ENCODE measurements at places on chromosomes 5 and 9.

DNA sequence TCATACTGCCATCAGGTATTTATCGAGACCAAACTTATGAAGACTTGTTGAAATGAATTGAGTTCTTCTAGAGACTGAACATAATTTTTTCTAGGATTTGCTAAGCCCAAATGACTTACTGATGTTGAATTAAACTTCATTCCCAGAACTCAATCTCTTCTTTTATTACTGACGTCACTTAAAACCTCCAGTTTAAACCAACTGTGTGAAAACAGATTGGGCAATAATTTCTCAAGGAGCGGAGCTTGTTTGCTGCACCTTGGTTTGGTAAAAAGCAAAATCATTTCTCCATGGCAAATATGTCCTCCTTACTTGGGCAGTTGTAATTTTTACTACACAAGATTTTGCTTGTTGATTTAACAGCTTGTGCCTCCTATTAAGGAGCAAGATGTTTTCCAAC, 37.4 kb downstream of the CFAP90 start:
- DNase-seq, result no peak

DNA sequence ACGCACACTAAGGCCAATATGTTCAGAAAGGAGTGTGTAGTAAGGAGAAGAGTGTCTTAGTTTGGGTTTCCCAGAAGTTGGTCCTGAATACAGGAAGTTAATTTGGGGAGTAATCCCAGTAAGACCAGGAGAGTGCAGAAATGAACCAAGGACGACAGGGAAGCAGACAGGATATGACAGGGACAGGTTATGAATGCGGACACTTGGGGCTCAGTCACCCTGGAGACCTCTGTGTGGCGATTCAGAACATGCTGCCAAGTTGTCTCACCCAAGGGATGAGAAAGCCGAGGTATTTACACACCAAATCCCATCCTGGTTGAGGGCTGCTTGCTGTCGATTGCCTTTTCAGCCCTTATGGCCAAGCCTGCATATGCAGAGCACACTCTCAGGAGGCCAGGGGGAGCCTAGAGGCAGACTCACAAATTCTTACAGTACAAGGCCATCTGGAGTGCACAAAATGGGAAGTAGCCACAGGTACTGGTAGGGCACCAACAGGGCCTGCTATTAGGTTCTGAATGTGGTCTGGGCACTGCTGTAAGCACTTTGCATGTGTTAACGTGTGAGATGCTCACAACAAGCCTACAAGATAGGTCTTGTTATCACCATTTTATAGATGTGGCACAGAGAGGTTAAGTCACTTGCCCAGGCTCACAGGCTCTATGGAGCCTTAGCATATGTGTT, 233.1 kb upstream of the ANKRD55 start:
- DNase-seq, result no peak

DNA sequence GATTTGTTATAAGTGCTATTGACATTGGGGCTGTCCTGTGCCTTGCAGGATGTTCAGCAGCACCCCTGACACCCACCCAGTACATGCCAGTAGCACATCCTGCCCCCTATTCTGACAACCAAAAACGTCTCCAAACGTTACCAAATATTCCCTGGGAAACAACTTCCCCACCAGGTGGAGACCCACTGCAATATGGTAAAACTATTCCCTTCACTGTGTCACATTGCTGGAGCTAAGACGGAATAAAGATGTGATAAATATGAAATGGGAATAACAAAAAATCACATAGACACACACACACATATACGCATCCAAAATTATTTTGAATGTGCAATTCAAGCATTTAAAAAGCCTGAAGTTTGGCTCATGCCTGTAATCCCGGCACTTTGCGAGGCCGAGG, 874.3 kb upstream of the DMAC1 start:
- no peak for DNase-seq

GRCh38 chr5:1180841-1181271, 20.5 kb upstream of the SLC6A19 start:
- DNase-seq, result no peak

- DNase-seq, result no peak
These were observed 77.0 kb downstream of the ABCA1 start for GRCh38 chr9:104850786-104851545.

DNA sequence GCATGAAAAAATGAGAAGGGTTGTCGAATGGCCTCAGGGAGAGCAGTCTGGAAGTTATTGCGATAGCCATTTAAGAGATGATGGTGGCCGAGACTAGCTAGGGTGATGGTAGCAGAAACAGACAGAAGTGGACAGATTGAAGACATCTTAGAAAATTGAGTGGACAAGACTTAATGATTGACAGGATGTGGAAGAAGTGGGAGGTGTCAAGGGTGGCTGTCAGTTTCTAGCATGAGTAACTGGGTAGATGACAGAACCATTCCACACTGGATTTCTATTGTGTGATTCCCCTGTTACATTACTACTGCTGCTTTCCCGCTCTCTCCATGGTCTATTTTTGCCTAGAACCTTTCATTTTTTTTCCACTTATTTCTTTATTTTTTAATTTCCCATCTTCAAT, 12.6 kb downstream of the CHMP5 start:
- no peak for DNase-seq

GRCh38 chr5:165928971-165929370, 2362.5 kb upstream of the WWC1 start:
- no peak for DNase-seq

GRCh38 chr5:54868511-54869483, 116.6 kb downstream of the ESM1 start:
- DNase-seq, result no peak

GRCh38 chr5:56840597-56840996, 25.2 kb downstream of the MAP3K1 start:
- DNase-seq, result no peak

DNA sequence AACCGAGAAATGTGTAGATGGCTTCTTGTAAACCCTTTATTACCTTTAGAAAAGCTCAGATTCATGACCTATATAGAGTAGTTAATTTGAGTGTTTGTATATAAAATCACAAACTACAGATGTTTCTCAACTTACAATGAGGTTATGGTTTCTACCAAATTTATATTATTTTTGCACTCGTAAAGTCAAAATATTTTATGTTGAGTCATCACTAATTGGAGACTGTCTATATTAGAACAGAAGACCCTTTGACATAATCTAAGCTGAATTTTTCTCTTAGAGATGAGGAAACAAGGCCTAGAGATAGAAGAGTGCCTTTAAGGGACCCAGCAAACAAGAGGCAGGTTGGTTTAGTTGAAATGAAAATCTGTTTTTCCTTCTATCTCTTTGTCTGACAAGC, 20.0 kb upstream of the NMUR2 start:
- no peak for DNase-seq

DNA sequence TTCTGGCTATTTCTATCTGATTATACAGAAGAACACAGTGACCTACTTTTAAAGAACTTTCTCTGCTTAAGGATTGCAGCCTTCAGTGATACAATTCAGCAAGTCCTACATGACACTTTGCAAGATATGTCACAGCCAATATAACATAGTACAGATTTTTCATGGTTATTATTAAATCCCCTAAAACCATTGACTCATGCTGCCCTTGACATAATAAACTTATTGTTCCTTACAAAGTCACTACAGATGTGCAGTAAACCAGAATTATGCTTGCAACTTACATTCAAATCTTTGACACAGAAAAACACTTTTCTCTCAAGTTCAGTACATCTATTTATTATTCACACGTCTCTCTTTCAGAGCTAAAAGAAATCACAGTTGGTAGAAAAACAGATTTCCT, 1136.3 kb upstream of the ACO1 start:
- DNase-seq, result no peak

DNA sequence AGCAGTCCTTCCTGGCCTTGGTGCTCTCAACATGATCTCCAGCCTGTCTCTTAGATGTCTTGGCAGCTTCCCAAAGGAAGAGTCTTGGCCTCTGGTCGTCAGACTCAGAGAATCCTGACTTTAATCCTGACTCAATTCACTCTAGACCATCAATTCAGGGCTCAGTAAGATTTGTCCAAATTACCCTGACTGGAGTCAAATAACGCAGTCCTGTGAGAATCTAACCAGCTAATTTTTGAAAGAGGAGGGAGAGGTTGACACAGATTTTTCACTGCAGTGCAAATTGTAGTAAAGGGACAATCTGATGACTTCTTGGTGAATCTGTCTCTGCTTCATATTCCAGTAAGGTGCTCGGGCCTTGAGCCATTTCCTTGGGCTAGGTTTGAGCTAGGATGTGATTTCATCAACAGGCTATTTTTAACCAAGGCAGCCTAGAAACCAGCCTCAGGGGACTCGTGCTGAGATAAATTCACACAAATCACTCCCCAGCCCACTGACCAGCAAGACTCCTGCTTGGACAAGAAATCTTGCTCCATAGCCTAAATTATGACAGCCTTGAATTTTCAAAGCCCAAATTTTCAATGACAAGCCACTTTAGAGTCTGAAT, 257.4 kb downstream of the ENC1 start:
- DNase-seq, result no peak

GRCh38 chr9:91541734-91542133, 118.1 kb upstream of the NFIL3 start:
- no peak for DNase-seq

DNA sequence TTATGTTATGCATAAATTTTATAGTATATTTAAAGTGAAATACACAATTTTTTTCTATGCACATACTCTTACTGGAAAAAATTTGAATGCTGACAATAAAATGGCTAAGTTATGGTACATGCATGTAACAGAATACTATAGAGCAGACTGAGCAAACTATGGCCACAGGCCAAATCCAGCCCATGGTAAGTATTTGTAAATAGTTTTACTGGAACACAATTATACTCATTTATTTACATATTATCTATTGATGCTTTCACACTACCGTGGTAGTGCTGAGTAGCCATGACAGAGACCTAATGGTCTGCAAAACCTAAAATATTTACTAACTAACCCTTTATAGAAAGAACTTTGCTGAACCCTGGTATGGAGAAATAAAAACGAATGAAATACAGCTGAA, 45.7 kb downstream of the TEX10 start:
- no peak for DNase-seq

DNA sequence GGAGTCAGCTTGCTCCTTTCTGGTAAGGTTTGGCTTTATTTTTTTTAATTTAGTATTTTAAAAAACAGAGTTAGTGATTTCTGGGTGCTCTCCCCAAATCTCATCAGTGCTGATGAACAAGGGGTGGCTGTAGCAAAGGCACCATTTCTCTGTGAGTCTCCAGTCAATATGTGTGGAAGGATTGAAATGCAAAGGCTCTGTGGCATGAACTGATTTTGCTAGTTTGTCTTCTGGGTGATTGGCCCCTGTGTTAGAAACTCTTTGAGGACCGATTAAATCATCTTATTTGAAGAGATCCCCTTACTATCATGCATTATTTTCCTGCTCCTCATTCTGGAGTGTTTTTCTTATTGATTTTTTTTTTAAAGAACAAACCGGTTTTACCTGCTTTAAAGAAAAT, 596 bp downstream of the TEK start:
- DNase-seq, result no peak

GRCh38 chr5:175805256-175806011, 65.9 kb upstream of the CPLX2 start:
- DNase-seq, result no peak

All from HAP-1 (cell line).